HS-5 (cell line): ENCODE measurements at places on chromosomes 6 and 20.
A peak's percentile ranks its signal among the peaks of the same experiment; 100 is the strongest.

GRCh38 chr6:75852721-75853120 is 103.7 kb downstream of the MYO6 start:
- DNase-seq: no peak

DNA sequence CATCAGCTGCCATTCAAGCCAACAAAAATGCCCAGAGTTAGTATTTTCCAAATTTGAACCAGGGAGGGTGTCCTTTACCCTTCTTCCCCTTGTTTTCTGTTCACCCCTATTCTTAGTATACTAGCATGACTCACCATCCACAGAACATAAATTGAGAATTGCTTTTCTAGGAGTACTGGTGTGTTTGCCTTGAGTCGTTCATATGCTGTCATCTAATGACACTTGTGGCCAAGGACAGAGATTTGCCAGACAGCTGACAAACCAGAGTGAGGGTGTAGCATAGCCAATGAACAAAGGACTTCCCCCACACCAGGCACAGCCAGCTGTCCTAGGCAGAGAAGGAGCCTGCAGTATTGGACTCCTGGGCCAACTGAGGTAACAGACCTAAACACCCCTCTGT is 62.2 kb downstream of the FILIP1 start:
- DNase-seq: no peak

- peak; percentile 30 for DNase-seq
Measured at GRCh38 chr6:134529921-134530320, 212.0 kb upstream of the SGK1 start.

- peak; percentile 13 for DNase-seq
Measured at GRCh38 chr6:96626759-96627364, 63.9 kb downstream of the FHL5 start.

DNA sequence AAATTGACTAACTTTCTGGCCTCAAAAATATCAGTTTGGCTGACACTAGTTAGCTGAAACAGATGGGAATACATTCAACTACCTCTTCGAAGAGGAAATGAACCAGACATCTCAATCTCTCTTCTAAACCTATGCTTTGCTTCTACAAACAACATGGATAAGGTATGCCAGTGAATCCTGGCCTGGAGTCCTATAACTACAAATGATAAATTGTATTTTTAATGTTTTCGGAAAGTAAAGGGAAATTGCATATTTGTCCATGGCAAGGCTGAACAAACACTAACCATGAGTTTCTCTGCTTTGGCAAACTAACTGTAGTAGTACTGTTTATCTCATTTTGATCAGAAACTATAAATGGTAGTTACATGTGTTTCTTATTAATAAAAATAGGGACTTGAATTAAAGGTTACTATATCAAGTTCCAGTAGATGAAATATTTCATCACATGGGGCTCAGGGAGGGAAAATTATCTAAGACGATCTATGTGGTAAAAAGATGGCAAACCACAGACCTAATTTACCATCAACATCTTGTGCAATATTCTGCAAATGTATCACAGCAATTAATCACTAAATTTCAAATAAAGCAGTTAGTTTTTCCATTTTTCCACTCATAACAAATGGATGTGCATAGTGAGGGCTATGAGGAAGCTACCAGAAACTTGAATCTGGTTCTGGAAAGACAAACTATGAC is 76.8 kb downstream of the COL12A1 start:
- no peak for DNase-seq

DNA sequence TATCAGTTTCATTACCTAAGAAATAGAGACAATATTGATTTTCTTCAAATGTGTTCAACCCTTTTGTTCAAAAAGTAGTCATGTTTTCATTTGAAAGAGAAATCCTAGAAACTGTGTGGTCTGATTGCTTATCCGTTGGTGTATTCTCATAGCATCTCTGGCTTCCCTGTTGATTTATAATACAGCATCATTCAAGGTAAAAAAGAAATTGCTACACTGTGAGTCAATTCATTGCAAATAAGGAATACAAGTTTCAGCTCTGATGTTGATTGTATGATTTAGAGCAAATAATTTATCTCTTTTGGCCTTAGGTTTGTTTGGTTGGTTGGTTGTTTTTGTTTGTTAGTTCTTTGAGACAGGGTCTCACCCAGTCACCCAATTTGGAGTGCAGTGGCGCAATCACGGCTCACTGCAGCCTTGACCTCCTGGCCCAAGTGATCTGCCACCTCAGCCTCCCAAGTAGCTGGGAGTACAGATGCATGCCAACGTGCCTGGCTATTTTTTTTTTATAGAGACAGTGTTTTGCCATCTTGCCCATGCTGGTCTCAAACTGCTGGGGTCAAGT is 185.5 kb upstream of the TNFAIP3 start:
- DNase-seq: no peak

DNA sequence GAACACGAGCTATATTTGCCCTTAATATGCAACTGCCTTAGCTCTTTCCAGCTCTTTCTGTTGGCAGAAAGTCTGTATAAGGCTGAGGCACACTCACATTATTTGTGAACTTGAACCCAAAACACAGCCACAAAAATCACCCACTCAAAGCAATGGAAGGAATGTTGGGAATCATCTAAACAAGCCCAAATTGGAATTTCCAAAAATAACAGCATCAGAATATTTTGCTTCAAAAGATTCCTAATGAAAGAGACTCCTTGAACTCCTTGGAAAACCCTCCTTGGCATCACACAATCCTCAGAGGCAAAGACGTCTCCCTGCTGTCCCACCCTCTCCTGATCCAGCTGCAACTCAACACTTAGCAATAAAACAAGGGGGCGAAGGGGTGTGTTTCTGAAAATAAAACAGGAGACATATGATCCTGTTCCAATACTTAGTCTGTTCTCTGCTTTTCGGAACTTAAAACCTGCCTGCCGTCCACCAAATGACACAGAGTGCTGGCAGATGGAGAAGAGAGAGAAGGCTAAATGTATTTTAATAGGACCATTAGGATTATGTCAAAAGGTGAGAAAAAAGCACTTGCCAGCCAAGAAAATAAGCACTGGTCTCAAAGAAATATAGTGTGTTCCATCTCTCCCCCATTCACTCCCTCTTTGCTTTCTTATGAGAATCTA is 320.7 kb upstream of the JARID2 start:
- DNase-seq: no peak

- peak; percentile 65 for DNase-seq
Measured at GRCh38 chr6:106085984-106086813, at the start of gene PRDM1. PRDM1 (plus strand) TSS chr6:106086336; CDS start chr6:106086554, 218 bp downstream.

DNA sequence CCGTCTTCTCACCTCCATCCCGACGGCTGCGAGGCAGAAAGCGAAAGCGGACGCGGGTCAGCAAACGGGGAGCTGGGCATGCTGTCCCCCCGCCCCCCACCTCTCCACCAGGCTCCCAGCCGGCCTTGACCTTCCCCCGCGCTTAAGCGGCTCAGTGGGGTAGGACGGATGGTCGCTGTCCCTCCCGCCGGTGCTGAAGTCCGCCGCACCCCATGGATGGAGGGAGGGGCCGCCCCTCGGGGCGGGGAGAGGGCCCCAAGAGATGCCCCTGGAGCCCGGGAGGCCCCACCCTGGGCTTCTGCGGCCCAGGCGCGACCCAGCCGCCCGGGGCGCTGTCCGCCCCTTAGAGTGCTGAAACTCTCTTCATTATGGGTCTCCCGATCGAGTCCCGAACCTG is at the start of gene KCNB1:
Gene KCNB1 (minus strand): TSS at position 48 of the 397 bp plus-strand sequence. CDS start 188 bp downstream, outside the sequence.
- no peak for DNase-seq

GRCh38 chr20:51139891-51140290 is 117.0 kb upstream of the KCNG1 start:
- no peak for DNase-seq

- DNase-seq: no peak
Measured at GRCh38 chr6:6788394-6789032, 200.0 kb downstream of the LY86 start.

DNA sequence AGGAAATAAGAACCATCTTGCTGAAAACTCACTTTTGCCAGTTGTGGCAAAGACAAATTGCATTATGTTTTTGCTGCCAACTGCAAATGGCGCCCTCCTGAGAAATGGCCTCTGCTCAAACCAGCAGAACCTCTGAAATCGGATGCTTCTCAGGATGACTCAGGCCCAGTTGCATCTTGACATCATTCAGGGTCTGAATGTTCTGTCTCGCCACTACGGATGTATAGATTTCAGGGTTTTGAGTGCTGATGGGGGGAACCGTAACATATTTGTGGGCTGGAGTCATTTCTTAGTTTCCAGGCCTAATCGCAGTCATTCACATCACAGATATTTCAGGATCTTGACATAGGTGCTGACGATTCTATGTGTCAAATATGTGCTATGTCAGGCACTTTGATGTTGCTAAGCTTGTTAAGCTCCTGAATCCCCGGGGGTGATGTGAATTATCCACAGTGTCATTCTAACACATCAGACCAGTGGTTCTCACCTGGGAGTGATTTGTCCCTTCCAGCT is 207.1 kb downstream of the NFATC2 start:
- peak; percentile 100 for DNase-seq
